ENCODE measurements at places on chromosomes 16 and 17. TPM values are rescaled to one million over a fixed set of nuclear protein-coding genes. Genes with fewer than 3 reads are reported as not detected.

The KCNAB3 gene
- 0.29 TPM for total RNA-seq

The ZSCAN10 gene
- total RNA-seq, result not detected

The MMP25 gene
- not detected for total RNA-seq

The FOXO3B gene
- total RNA-seq, result 2.1 TPM

The CKLF gene
- 120 TPM for total RNA-seq

The KLHL10 gene
- total RNA-seq, result not detected

The KRT15 gene
- total RNA-seq, result 0.46 TPM

The PPY gene
- not detected for total RNA-seq

DNA sequence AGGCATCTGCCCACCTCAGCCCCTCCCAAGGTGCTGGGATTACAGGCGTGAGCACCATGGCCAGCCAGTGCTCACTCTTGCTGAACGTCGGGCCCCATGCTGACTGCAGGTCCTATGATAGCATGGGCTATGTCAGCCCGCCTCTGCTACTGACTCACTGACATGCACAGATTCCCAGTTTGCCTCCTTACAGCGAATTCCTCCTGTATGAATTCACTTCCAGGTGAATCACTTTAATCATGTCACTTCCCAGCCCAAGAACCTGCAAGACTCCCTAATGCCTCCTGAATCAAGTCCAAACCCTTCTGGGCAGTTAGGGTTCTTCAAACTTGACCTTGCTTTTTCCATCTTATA is 16.1 kb upstream of the UBTF start:
- DNase-seq, result no peak

- DNase-seq, result no peak
Observed at GRCh38 chr17:67841992-67842391, 16.7 kb downstream of the BPTF start.

GRCh38 chr17:48575066-48575582 is 3.0 kb downstream of the HOXB4 start:
- DNase-seq, result no peak

DNA sequence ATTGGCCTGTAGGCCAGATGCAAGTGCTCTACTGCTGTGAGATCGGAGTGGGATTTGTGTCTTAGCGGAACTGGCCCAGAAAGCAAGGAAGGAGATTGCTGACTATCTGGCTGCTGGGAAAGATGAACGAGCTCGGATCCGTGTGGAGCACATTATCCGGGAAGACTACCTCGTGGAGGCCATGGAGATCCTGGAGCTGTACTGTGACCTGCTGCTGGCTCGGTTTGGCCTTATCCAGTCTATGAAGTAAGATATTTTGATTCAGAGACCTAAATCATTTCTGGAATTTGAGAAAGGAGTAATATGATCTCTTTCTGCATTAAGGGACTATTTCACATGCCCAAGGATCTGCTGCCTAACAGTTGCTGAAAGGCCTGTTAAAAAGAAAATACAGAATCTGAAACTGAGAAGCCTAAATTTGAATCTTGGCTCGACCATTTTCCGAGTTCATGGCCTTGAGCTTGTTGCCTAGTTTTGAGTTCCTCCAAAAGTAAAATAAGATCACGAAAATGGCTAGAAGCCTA is 21.1 kb downstream of the IST1 start:
- DNase-seq, result no peak

GRCh38 chr17:83062818-83063671 is 16.4 kb upstream of the METRNL start:
- DNase-seq, result no peak

GRCh38 chr17:4072487-4073157 is 70.2 kb downstream of the ZZEF1 start:
- no peak for DNase-seq
